ENCODE measurements at places on chromosomes 5 and 9.

- no peak for DNase-seq
- no peaks in the 10 kb centered on the region for H3K4me1 ChIP-seq
- no peaks in the 10 kb centered on the region for H3K36me3 ChIP-seq
These were observed 109.3 kb downstream of the ATPSCKMT start for GRCh38 chr5:10140195-10140973.

GRCh38 chr5:85293145-85293785, 908.6 kb upstream of the EDIL3 start:
- peak; percentile 51 for DNase-seq
- H3K27me3 ChIP-seq = no peaks in the 10 kb centered on the region
- H3K36me3 ChIP-seq = no peaks in the 10 kb centered on the region
- no peaks in the 10 kb centered on the region for H3K4me1 ChIP-seq
- H3K27ac ChIP-seq = peak overlapping the region; percentile 61
- peak overlapping the region; percentile 41 for H3K4me3 ChIP-seq

GRCh38 chr9:113228130-113228665, 6.9 kb downstream of the SLC31A1 start:
- no peak overlapping the region for H3K4me3 ChIP-seq
- no peaks in the 10 kb centered on the region for H3K27me3 ChIP-seq
- no peak overlapping the region for H3K27ac ChIP-seq
- H3K36me3 ChIP-seq = peaks cover 7% of the 10 kb centered on the region
- peaks cover 32% of the 10 kb centered on the region for H3K4me1 ChIP-seq

DNA sequence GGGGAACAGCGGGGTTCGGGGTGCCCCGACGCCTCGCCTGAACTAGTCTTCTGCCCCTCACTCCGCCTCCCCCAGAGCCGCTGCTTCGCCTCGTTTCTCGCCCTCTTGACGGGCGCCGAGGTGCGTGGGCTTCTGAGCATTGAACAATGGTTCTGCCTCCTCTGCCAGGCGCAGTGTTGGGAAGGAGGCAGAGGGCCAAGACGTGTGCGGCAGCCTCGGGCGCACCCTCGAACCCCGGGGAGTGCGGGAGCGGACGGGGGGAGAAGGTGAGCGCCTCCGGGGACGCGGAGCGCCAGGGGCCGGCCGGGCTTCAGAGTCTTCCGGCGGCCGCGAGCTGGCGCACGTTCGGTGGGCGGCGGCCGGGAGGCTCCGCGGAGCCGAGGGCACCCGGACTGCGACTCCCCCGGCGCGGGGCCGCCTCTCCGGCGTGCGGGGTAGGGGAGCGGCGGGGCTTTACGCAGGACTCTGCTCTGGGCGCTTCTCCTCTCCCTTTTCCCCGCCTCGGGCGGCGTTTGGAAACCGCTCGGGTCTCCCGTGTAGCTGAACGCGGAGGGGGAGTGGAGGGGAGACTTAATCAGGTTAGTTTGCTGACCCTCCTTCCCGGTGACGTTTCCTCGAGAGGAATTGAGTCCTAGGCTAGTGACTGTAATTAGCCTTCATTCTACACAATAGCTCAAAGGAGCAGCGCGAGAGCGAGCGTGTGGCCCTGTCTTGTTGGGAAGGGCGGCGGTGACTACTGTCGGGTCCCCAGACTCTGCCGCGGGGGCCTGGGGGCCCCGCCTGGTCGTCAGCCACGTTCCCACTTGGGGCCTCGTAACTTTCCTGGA, 1.1 kb downstream of the VLDLR start:
- no peaks in the 10 kb centered on the region for H3K36me3 ChIP-seq
- peak; percentile 47 for DNase-seq
- H3K27me3 ChIP-seq = no peaks in the 10 kb centered on the region
- no peaks in the 10 kb centered on the region for H3K4me1 ChIP-seq

DNA sequence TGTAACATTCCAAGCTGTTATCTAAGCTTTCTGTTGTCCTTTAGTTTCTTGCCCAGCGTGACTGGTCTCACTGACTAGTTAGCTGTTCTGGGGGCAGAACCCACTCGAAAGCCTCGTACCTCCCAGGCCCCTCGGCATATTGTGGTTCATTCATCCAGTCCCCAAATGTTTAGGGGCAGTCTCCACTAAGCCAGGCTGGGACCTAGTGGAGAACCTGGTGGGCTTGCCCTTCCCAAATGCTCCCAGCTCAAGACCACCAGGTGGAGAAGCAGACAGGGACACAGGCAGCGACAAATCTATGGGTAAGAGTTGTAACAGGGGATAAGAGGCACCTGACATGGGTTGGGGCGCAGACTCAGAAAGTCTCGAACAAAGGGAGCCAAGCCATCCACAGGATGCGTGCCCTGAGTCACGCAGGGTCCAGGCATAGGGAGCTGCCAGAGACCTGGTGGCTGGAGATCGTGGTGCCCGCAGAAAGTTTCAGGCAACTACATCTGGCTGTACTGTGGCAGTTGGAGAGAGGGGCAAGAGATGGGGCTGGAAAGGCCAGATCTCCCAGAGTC, 851 bp upstream of the EEIG1 start:
- no peaks in the 10 kb centered on the region for H3K36me3 ChIP-seq
- peak overlapping the region; percentile 86 for H3K4me3 ChIP-seq
- peak overlapping the region; percentile 80 for H3K27ac ChIP-seq
- H3K27me3 ChIP-seq = no peaks in the 10 kb centered on the region
- no peaks in the 10 kb centered on the region for H3K4me1 ChIP-seq

DNA sequence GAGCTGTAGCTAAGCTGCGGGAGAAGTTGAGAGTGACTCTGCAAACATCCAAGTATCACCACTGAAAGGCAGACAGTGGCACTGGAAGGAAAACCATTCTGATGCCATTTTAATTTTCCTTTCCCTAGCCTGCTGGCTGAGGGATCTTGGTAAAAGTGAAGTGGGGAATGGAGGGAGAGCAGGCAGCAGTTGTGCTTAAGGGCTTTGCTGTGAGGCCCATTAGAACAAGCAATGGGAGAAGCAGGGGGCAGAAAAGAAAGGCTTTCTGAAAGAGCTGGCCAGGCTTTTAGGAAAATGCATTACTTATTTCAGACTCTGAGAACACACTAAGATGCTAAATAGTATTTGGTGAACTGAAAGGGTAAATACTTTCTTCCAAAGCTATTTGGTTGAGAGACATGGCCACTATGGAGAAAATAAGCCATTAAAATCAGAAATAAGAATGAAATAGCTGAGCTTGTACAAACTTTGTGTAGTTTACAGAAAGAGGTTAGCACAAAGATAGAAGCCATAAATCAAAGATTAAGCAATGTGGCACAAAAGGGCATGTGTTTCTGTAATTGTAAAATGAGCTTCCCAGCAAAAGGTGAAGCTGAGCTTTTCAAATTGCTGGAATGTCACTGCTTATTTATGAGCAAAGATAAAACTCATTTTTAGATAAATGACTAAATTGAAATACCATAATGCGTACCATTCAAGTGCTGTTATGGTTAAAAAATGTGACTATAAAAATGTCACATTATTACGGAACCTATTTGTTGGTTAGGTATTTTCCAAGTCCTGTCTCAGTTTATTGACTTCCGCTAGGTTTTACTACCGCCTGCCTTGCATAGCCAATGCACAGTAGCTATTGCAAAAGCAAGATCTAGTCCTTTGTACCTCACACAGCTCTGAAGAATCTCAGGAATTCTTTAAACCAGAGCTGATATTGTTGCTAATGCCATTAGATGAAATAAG, 20.8 kb downstream of the SNCAIP start:
- no peak overlapping the region for H3K27ac ChIP-seq
- no peaks in the 10 kb centered on the region for H3K36me3 ChIP-seq
- no peak for DNase-seq
- H3K4me3 ChIP-seq = no peak overlapping the region

DNA sequence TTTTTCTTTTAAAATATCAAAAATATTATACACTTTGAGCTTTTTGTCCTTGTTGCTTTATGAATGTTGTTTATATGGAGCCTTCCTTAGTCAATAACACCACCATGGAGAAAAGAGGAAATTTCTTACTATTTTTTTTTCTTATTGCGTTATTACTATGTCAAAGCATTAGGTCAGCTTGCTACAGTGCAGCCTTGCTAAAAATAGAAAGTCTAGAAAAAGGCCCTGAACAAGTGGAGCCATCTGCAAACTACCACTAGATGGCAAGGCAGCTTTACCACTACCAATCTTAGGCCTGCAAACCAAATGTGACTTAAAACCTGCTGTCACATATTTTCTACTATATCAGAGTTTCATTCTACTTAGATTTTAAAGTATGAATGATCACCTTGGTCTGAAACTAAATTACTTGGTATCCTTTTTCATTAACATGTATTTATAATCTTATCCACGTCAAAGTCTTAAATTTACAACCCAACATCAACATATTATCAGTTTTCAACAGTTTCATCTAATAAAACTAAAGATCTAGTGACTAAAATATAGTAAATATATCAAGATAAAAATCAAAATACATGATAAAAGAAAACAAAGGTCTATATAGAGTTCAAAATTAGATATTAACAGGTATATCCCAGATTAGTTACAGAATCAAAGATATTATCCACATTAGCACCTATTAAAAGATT, 113.1 kb upstream of the ACOT12 start:
- H3K27ac ChIP-seq = no peak overlapping the region
- H3K27me3 ChIP-seq = no peaks in the 10 kb centered on the region

- no peaks in the 10 kb centered on the region for H3K36me3 ChIP-seq
- H3K4me3 ChIP-seq = no peak overlapping the region
- H3K4me1 ChIP-seq = no peaks in the 10 kb centered on the region
- H3K27ac ChIP-seq = no peak overlapping the region
- no peaks in the 10 kb centered on the region for H3K27me3 ChIP-seq
- DNase-seq = peak; percentile 34
These were observed 65.8 kb downstream of the ZNF354C start for GRCh38 chr5:179125789-179126505.

DNA sequence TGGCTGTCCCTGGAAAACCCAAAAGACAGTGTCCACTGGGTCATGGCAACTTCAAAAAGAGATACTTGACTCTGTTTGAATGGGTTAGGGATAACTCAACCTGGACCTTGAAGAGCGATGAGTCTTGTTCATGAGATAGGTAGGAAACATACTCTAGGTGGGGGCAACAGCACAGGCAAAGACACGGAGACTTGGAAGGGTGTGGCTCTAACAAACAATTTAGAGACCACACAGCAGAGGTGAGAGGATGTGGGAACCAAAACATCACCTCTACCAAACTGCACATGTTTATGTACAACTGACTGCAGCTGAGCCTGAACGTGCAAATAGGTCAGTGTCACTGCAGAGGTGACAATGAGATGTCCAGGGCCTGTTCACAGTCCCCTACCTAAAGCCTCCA, 247.7 kb upstream of the ADRA1B start:
- H3K4me1 ChIP-seq = no peaks in the 10 kb centered on the region
- no peak for DNase-seq
- no peaks in the 10 kb centered on the region for H3K27me3 ChIP-seq
- no peaks in the 10 kb centered on the region for H3K36me3 ChIP-seq

GRCh38 chr9:90219548-90220118, 423.0 kb downstream of the DIRAS2 start:
- no peak for DNase-seq
- H3K27ac ChIP-seq = no peak overlapping the region
- no peaks in the 10 kb centered on the region for H3K27me3 ChIP-seq
- no peaks in the 10 kb centered on the region for H3K36me3 ChIP-seq
- H3K4me1 ChIP-seq = no peaks in the 10 kb centered on the region

- H3K36me3 ChIP-seq = no peaks in the 10 kb centered on the region
- peak overlapping the region; percentile 76 for H3K4me3 ChIP-seq
- peaks cover 16% of the 10 kb centered on the region for H3K4me1 ChIP-seq
- H3K27me3 ChIP-seq = no peaks in the 10 kb centered on the region
- peak; percentile 59 for DNase-seq
These were observed 550 bp downstream of the CORO2A start for GRCh38 chr9:98191671-98192502.

GRCh38 chr5:159208514-159209437, 577 bp downstream of the RNF145 start:
- H3K4me1 ChIP-seq = no peaks in the 10 kb centered on the region
- H3K27me3 ChIP-seq = no peaks in the 10 kb centered on the region
- H3K4me3 ChIP-seq = peak overlapping the region; percentile 82
- peak; percentile 66 for DNase-seq

DNA sequence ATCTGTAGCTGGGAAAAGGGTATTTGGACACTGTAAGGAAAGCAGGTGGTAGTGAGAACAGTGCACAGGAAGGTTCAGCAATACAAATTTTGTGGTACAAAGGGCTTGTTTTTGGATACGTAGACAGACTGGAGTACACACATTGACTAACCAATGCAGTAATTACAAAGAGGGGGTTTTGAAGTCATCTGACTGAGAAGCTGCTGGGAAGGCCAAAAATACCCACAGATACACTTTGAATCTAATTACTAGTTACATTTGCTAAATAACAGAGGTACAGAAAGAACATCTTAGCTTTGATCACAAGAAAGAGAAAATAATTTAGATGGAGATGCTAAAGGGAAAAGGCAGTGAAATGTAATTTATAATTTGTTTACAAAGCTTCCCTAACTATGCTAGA, 45.9 kb downstream of the PKD2L2 start:
- no peak overlapping the region for H3K27ac ChIP-seq
- H3K27me3 ChIP-seq = no peaks in the 10 kb centered on the region
- no peak for DNase-seq

DNA sequence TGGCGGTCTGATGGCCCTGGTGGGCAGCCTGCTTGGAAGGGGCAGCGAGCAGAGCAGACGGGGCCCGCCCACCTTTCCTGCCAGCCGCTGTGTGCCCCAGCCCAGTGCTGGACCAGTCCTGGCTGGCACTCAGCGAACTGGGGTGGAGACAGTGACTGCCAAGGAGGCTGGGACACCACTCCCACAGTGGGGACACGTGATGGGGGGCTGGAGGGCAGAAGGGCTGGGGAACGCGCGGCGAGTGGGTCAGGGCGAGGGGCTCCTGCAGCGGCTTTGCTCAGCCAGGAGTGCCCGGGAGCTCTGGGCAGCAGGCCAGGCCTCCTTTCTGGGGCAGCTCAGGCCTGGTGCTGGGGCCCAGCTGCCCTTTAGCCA, 19.5 kb downstream of the NCS1 start:
- H3K4me3 ChIP-seq = no peak overlapping the region
- no peaks in the 10 kb centered on the region for H3K36me3 ChIP-seq
- H3K27ac ChIP-seq = no peak overlapping the region
- DNase-seq = no peak
- H3K27me3 ChIP-seq = no peaks in the 10 kb centered on the region

DNA sequence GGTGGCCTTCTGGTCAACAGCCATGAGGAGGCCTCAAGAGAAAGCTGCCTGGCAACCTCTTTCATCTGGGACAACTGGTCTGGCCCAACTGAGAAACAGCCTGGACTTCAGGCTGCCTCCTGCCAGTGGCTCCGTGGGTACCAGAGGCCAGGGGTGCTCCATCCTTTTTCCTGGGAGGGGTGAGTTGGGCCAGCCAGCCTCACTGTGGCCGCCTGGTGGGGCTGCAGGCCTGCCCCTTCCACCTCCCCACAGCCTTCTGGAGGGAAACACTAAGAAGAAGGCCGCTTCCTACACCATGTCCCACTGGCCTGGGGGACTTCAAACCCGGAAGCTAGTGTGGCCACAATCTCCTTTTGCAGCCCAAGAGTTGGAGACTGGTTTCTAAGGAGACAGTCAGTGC, 13.8 kb upstream of the NKD2 start:
- H3K36me3 ChIP-seq = no peaks in the 10 kb centered on the region
- no peak overlapping the region for H3K27ac ChIP-seq
- H3K27me3 ChIP-seq = no peaks in the 10 kb centered on the region

- no peak overlapping the region for H3K27ac ChIP-seq
- no peak overlapping the region for H3K4me3 ChIP-seq
- no peak for DNase-seq
- H3K4me1 ChIP-seq = no peaks in the 10 kb centered on the region
- no peaks in the 10 kb centered on the region for H3K36me3 ChIP-seq
These were observed 76.6 kb downstream of the RORB start for GRCh38 chr9:74573640-74574191.

All from right lobe of liver (tissue), 6 donors.